ENCODE measurements at places on chromosomes 2 and 18.

DNA sequence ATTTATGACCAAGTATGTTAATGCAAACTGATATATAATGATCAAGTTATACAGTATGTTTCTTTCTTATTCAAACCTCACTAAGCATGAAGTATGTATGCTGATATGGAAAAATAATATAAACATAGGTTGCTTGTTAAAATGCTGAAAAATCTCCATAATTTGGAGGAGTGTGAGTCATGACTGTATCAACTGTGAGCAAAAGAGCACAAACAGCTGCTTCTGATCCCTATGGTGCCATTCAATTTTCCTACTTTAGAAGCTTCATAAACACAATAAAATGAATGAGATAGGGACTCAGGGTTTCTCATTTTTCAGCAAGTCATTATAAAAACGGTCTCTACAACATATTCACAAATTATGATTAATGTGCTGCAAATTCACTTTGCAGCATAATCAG is 129.9 kb upstream of the TFPI start:
- no peak for ATAC-seq

- ATAC-seq = peak; percentile 75
These were observed 75.1 kb upstream of the STK39 start for GRCh38 chr2:168322325-168323007.

DNA sequence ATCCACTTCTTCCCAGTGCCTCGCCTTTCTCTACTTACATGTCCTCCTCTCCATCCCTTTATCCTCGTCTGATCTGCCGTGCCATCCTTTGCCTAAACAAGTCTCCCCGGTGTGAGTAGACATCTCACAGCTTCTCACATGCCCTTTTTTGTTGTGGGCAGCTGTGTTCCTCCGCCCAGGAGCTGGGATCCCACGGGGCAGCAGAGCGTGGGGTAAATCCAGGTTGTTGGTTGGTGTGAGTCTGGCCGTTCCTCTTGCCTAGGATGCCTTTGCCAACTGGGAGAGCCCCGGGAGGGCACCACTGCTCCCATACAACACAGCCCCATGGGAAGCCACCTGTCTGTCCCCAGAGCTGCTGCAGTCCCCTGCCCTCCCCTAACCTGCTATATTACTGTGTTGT is 22.4 kb downstream of the SLC30A3 start:
- ATAC-seq = no peak

GRCh38 chr2:15967415-15968279 is 27.3 kb downstream of the MYCN start:
- ATAC-seq = no peak

DNA sequence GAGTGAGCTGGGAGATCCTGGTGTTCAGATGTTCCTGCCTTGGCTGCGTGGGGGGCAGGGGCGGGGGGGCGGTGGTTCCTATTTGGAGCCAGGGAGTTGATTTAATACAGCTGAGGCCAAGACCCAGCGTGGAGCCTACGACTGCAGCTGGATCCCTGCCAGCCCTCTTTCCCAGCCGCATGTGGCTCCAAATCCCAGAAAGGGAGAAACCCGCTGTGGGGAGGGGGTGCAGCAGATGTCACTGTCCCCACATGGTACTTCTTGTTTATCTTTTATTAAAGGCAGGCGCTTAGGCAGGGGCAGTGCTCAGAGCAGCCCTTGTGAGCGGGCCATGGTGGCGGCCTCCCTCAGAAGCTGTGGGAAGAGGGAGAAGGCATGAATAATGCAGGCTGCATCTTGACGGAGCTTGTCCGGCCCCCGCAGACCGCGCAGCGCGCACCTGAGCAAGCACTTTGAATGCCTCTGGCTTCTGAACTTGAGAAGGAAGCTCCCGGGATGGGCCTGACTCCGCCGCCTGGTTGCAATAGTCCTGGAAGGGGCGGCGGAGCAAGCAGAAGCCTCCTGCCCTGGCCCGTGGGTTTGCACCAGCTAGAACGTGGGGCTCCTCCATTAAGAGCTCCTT is 112.1 kb downstream of the GLI2 start:
- ATAC-seq = peak; percentile 95

DNA sequence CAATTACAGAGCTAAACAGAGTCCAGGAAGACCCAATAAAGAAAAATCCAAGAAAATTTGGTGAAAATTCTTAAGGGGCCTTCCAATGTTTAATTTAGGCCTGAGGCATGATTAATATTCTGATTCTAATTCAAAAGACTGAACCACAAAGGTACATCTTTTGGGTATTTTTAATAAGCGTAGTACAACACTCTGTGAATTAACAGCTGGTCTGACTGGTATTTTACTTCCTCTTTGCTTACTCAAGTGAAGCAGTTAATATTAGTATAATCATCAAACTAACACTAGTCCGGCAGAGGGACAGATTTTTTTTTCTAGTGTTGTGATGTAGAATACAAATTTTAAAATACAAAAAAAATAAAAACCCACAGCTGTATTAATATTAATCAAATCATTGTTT is 652.9 kb downstream of the NR4A2 start:
- ATAC-seq = no peak

- ATAC-seq = no peak
These were observed 40.4 kb upstream of the ANKRD62 start for GRCh38 chr18:12053289-12053688.
